ENCODE measurements at places on chromosomes 1 and 21.

- peak; percentile 86 for DNase-seq
Measured at GRCh38 chr1:24283326-24284155, 35.6 kb upstream of the GRHL3 start.

DNA sequence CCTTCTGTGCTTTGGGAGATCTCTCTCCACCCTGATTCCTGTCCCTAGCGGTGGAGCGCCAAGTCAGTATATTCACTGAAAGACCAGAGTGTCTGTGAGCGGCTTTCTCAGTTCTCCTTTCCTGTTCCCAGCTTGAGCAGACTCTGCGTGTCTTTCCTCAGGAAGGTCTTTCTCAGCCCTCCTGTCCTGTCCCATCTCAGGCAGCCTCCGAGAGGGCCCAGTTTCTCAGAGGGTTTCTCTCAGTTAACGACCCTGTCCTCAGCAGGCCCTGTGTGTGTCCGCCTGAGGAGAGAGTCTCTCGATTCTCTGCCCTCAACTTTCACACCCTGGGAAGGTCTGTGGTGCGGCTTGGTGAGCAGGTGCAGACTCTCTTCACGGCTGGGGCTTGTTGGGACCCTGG is 34.0 kb upstream of the CHIT1 start:
- DNase-seq: no peak

DNA sequence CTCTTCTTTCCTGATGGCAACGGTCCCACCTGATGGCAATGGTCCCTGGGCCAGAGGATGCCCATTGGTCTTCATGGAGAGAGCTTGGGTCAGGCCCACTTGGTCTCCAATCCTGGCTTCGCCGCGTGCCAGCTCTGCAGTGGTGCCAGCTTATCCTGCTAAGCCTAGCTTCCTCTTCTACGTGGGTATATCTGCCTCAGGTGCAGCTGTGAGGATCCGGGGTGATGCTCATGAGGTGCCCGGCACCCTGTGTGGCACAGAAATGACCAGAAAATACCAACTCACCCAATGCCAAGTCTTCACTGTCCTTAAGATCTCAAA is 437.4 kb downstream of the CAMTA1 start:
- DNase-seq: no peak

DNA sequence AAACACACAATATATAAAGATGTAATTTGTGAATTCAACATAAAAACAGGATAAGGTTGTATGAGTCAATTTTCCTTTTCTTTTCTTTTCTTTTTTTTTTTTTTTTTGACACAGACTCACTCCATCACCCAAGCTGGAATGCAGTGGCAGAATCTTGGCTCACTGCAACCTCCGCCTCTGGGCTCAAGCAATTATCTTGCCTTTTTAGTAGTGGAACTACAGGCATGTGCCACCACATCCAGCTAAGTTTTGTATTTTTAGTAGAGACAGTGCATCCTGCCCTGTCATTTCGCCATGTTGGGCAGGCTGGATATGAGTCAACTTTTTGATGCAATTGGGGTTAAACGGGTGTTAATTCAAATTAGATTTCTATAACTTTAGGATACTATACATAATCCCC is 10.3 kb upstream of the SPRR2B start:
- DNase-seq: no peak

DNA sequence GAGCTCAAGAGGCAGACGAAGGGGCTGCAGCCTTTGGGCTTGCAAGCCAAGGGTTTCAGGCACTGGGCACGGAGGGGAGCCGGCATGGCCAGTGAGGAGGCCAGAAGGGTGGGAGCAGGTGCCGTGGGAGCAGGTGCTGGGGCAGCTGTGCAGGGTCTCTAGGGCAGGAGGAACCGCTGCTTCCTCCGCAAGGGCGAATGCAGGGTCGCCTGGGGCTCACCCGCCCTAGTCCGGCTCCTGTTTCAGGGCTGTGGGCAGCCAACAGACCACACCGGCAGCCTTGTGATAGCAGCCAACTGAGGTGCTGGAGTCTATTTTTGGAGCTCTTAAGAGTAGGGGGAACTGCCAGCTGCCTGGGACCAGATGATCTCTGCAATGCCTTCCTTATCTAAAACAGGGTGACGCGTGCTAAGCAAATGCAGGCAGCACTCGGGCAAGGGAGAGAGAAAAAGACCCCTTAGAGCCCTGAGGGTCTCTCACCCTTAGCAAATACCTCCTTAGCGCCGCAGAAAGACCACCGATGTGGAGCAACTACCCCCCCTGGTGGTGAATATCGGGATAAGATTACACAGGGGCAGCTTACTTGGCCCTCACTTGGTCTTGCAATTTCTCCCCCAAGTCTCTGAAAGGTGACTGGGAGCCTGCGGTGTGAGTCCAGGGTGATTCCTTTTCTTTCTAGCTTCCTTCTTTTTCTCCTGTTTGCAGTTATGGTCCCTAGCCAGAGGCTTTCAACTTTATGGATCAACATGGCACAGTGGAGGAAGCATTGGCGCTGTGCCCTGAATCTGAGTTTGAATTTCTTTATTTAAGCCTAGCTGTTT is 20.7 kb upstream of the MAPKAPK2 start:
- DNase-seq: peak; percentile 66

DNA sequence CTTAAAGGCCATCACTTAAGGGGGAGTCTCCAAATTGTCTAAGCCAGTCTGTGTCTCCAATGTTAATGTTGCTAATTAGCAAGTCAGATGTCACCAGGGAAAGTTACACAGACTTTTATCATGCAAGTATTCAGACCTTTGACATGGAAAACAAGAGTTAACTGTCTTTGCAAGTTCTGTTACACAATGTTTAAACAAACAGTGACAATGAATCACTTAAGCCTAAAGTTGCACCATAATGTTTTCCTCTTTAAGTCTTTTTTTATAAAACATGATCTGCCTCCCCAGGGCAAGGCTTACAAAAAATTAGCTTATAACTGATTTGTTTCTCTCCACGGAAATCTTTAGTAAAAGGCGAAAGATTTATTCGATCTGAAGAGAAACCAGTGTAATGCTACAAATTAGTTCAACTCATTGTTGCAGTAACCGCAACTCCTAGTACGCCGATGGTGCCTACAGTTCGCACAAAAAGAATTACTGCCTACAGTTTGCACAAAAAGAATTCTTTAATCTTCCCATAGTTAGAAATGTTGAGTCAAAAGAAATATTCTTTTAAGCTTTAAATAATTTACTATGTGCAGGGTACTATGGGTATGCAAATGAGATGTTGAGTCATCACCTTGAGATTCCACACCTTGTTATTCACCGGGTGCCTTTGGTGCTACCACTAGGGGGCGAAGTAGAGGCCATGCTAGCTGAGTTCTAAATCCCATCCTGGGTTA is 45.3 kb downstream of the HHAT start:
- DNase-seq: peak; percentile 97

GRCh38 chr1:9013819-9014218 is 12.4 kb downstream of the SLC2A7 start:
- DNase-seq: no peak

- peak; percentile 29 for DNase-seq
Measured at GRCh38 chr1:63902844-63903589, 129.2 kb downstream of the ROR1 start.

DNA sequence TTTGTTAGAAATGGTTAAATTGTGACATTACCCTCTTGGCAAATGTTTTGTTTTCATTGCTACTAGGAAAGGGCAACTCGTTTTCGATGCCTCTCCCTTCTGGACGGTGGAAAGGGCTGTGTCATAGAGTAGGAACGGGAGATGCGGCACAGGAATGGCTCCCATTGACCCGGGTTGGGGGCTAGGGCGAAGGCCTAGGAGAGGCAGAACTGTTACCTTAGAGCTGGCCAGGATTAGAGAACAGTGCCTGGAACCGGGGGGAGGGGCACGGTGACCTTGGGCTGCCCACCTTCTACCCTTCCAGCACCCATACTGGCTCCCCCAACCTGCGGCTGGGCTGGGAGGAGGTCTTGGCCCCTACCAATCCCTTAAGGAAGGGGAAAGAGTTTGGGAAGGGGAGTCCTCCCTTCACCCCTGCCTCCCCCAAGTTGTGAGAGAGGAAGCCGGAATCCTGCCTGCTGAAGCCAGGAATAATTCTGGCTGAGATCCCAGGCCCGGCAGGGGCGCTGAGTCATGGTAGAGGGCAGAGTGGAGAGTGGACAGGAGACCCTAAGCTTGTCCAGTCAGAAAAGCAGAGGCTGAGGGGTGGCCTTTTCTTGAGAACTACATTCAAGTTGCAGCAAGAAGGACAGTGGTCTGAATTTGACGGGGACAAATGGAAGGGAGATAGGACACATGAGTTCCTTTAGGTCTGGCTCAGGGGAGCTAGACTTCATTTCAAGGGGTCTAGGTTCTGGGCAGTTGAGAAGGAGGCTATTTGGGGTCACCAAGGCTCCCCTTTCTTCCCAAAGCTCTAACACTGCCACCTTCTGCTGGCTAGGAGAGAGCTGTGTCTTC is 8.2 kb downstream of the LMNA start:
- DNase-seq: peak; percentile 92

DNA sequence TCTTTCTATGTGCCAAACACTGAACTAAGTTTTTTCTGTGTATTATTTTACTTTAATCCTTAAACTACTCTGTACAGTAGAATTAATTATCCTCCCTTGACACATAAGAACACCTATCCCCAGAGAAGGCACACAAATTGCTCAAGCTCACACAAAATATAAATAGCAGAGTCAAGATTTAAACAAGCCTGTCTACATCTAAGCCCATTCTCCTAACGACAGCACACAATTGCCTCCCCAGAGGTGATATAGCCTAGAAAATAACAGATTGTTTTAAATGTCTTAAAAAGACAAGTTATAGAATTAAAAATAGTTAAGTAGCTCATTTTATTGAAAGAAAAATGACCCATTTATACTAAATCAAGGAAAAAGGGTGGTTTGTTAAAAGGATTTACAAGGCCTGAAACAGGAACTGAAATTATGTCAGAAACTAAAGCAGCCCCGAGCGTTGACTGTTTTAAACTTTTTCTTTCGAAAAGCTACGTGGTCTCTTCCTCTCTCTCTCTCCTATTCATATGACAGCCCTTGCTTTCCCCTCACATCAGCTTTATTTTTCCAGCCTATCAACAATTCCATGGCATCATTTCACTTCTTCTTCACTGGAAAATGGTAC is 30.5 kb downstream of the TNFSF18 start:
- DNase-seq: no peak

DNA sequence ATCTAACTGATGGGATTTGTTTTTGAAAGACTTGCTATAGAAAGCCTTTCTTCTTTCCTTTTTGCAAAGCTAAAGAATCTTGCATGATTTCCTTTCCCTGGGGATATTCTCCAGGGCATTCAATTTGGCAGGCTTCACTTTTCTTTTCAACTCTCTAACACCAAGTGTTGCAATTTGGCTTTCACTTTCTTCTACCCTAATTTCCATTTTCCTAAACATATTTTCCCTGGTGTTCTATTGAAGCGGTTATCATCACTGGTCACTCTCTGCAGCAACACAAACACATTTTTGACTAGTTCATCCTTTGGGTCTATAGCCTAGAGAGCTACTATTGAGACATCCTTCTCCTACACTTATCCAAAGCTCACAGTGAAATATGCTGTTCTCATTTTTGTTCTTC is 424.5 kb downstream of the NEGR1 start:
- no peak for DNase-seq

- no peak for DNase-seq
Measured at GRCh38 chr1:71191520-71191919, 110.7 kb upstream of the ZRANB2 start.

- peak; percentile 29 for DNase-seq
Measured at GRCh38 chr1:229582011-229582694, 23.6 kb upstream of the ABCB10 start.

- no peak for DNase-seq
Measured at GRCh38 chr1:160197231-160197630, 6.9 kb downstream of the CASQ1 start.

DNA sequence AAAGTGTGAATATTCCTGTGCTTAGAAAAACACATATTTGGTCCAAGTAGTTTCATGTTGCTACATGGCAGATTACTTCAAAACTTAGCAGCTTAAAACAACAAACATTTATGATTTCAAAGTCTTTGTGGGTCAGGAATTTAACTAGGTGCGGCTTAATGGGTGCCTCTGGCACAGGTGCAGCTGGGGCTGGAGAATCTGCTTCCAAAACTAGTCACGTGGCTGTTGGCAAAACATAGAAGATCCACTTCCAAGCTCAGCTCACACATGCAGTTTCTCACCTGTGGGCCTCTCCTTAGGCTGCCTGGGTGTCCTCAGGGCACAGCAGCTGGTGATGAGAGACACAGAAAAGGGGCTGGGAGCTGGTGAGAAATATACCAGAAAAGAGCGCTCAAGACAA is 263.4 kb downstream of the TTLL7 start:
- DNase-seq: no peak

DNA sequence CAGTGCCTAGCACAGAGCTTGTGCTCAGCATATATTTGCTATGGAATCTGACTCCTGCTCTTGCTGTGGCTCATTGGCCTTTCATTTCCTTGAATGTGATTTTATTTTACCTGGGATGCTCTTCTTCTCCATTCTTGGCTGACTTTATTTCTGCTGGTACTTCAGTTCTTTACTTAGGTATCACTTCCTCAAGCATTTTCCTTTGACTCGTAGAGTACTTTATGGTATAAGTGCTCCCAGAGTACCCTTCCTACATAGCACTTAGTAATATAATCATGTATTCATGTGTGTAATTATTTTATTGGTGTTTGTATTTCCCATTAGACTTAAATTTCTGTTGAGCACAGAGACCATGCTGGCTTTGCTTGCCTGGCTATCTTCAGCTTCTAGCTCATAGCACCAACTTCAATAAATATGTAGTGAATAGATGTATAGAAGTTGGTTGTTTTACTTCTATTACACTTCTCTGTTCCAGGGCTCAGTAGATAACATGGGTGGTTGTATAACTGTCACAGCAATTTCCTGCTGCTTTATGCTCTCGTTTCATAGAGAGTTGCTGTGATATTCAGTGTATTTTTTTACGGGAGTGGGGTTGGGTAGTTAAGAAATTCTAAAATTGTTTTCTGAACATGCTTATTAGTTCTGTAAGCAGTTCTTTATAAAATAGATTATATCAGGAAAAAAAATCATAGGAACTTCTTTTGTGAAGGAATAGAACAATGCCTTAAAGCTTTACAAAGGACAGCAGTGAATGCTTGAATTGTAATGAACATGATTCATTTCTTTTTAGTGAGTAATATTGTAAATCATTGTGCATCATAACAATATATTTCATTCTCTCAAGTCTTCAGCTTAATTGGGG is 112.2 kb downstream of the NEK7 start:
- no peak for DNase-seq

DNA sequence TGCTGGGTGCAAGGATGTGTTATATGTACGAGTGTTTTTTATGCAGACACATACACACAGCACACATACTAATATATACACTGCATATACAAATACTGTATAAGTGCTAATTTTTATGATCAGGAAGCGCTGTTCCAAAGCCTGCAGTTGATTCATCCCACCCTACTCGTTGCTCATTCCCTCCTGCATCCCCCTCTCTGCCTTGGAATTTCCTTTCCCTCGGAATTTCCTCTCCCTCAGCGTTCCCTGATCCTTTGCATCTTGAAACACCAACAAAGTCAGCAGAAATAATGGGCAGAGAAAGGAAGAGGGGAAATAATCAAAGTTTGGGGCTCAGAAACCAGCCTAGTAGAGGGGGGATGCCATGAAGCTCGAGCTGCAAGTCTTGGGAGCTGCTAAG is 98.9 kb downstream of the CSMD2 start:
- DNase-seq: no peak

GRCh38 chr1:234315091-234315541 is 58.1 kb upstream of the COA6 start:
- DNase-seq: peak; percentile 76

GRCh38 chr1:5690898-5691297 is 301.3 kb downstream of the NPHP4 start:
- no peak for DNase-seq

Measured in IMR-90 (cell line).